CD4-positive, alpha-beta T cell treated with Interleukin-15 for 4 hours (primary cell): ENCODE measurements at places on chromosomes 6 and 20.

GRCh38 chr6:136102991-136103688 is 147.0 kb downstream of the MTFR2 start:
- no peak for DNase-seq

GRCh38 chr20:18553746-18554145 is 13.5 kb upstream of the SMIM26 start:
- DNase-seq, result no peak

GRCh38 chr6:137087902-137088301 is 43.1 kb upstream of the IL20RA start:
- no peak for DNase-seq

DNA sequence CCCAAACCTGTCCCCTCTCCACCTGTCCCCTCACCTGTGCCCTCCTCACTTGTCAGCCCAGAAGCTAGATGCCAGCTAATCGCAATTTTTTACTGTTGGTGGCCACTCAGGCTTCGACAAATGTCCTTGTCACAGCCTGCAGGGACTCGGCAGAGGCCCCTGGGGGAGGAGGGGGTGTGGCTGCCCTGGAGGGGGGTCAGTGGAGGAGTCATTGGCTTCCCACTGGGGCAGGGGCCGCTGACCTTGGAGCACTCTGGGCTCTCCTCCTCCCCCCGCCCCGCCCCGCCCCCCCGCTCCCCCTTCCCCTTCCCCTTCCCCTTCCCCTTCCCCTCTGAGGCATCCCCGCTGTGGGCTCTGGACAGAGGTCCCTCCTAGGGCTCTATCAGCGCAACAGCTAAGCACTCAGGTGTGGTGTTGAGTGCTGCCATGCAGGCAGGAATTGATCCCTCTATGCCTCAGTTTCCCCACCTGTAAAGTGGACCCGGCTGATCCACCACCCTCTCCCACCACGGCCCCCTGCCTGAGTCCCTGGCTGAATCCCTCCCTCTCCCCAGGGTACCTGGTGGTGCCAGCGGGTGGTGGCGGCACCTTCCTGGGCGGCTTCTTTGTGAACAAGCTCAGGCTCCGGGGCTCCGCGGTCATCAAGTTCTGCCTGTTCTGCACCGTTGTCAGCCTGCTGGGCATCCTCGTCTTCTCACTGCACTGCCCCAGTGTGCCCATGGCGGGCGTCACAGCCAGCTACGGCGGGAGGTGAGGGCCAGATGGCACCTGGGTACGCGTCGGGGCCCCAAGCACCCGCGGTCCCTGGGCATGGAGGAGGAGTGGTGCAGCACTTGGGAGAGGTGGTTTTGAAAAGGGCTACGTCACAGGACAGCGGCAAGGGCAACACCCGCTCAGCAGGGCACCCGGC is 23.8 kb downstream of the SLCO4A1 start:
- no peak for DNase-seq

GRCh38 chr6:2818593-2818992 is 23.1 kb downstream of the SERPINB1 start:
- DNase-seq, result no peak

- no peak for DNase-seq
These were observed 277.5 kb downstream of the PTPRK start for GRCh38 chr6:128242765-128243403.

DNA sequence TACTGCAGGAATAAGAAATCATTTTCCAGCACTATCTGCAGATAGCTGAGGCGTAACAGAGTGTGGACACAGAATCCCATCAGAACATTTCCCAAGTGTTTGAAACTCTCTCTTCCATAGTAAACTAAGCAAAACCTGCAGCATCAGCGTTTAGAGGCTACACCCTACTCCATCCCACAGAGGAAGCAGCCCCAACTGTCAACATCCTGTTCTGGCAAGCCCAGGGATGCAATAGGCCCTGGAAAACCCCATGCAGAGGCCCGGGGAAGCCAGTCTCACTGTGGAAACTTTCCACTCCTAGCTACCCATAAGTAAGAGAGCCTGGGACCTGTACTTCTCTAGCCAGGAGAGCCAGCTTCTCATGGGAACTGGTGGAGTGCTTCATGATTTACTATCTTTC is 129.4 kb downstream of the LY86 start:
- DNase-seq, result no peak

DNA sequence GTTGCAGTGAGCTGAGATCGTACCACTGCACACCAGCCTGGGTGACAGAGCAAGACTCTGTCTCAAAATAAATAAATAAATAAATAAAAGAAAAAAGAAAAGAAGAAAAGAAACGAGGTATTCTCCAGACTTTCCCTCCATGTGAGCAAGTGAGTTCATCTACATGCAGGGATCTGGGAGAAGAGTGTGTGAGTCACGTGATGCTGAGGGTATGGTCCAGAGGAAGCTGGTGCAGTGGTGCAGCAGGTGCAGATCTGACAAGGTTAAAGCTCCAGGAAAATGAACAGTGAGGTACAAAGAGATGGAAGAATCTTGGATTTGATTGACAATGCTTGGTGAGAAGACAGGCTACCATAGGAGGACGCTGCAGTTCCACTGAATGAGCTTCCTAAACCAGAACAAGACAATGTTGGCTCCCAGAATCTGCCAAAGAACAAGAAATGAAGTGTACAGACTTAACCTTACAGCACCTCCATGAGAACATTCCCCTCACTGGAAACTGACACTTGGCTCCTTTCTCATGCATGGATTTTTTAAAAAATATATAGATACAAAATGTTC is 79.5 kb upstream of the BTBD3 start:
- DNase-seq, result no peak

GRCh38 chr6:110878751-110879522 is 4.4 kb downstream of the AMD1 start:
- DNase-seq, result peak; percentile 43

GRCh38 chr6:12645941-12646340 is 70.6 kb upstream of the PHACTR1 start:
- no peak for DNase-seq

GRCh38 chr20:6397115-6397514 is 274.3 kb upstream of the FERMT1 start:
- no peak for DNase-seq

DNA sequence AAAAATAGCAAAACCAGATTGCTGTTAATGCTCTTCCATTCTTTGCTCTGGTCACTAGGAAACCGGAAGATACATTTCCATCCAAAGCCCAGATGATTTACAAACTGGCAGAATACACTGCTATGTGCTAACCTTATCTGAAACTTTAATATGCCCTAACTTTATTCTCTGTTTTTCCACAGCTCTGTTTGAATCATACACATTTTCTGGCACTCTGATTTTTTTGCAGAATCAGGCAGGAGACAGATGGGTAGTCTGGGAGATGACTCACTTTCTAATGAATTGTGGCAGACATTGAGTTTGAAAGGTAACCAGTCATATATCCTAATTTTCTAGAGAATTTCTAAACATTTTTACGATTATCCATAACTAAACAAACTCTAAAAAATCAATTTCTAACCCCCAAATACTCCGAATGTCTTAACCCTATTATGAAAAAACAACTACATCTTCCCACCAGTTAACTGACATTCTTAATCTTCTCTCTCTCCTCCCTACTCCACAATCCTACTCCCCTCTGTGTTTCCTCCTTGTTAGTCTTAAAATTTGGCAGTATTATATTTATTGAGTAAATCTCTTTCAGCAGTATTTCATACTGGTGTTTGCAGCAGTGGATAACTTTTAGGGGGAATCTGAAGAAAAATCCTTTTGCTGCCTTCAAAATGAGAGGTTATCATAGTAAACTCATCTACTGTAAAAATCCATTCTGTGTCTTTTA is 63.5 kb downstream of the MAN1A1 start:
- no peak for DNase-seq

DNA sequence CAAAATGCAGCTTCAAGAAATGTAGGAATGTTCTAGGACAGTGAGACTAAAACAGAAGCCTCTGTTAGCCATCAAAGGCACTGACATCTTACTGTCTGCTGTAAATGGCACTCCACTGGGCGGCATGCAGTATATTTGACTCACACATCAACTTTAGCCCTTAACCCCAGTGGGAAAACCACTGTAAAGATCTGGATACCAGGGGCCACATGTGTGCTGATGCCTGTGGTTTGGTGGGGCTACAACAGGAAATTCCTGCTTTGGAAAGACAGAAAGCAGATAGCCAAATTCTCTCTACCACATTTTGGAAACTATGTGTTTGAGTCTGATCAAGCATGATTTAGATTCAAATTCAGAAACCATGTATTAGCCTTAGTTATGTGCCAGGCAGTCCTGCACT is 4.3 kb downstream of the PFDN4 start:
- DNase-seq, result no peak

DNA sequence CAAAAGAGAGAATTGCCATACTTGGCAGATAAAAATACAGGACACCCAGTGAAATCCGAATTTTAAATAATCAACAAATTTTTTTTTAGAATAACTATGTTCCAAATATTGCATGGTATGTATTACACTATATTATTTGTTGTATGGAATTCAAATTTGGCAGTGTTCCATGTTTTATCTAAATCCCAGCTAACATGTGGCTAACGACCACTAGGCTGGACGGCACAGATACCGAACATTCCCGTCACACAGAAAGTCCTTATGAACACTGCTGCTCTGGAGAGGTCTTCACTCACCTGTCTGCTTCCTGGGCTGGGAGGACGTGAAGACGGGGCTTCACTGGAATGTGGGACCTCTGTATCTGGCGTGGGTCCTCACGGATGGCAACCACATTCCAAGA is 32.8 kb downstream of the SNX5 start:
- no peak for DNase-seq

DNA sequence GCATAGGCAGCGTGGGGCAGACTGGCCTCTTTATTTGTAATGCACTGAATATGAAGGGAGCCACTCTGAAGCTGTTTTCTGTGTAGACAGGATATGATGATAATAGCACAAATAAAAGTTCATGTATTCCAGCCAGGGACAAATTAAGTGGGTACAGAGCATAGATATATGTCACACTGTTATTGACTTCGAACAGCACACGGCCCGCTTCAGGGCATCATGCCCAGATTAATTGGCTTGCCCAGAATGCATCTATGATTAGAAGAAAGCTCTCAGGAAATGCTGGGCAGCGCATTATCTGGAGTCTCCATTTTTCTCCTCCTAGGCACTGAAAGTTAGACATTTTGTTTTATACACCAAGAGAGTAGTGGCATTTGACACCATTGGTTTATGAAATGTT is 26.3 kb upstream of the SASH1 start:
- no peak for DNase-seq

GRCh38 chr6:150380256-150380655 is 11.4 kb downstream of the IYD start:
- no peak for DNase-seq

DNA sequence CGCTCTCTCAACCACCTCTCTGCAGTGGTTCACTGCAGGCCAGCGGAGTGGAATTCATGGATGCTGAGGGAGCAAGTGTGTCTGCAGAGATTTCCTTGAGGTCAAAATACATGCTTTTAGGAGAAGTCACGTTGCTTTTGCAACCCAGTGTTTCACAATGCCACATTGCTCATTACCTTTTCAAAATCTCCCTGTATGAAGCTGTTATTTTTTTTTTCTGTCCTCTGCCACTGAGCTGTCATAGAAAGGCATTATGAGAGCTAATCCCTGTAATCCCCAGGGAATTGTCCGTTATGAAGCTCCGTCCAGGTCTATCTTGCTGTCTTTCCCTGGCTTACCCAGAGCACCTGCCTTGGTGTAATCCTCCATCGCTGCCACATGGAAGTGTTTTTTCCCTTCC is 60.5 kb upstream of the SLC22A23 start:
- DNase-seq, result no peak

GRCh38 chr6:14278446-14278845 is 160.9 kb downstream of the CD83 start:
- DNase-seq, result no peak

GRCh38 chr6:3545156-3545555 is 88.3 kb upstream of the SLC22A23 start:
- no peak for DNase-seq

DNA sequence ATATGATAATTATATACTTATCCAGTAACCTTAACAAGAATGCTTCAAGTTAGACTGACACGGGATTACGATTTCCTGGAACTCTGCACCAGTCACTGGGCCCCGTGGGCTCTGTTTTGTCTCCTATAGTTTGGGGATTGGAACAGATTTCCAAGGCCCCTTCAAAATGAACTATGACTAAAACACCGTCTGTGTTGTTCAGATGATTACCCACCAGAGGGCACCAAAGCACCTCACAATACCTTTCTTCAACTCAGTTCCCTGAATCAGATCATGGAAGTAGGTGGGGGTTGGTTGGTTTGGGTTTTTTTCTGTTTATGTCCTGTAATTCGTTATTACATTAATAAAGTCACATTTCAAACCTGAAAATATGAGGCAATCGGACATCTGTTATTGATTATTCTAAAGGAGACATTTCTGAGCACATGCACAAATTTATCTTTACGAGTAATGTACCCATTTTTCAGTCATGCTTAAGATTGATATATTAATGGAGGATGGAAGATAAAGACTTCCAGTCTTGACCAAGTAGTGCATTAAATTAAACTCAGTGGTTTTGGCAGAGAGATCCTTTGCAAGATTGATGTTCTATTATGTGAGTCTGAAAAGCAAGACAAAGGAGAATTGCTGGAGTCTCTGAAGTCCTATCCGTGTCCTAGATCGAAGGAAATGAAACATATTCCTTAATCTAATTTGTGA is 112.0 kb upstream of the COL21A1 start:
- peak; percentile 58 for DNase-seq

DNA sequence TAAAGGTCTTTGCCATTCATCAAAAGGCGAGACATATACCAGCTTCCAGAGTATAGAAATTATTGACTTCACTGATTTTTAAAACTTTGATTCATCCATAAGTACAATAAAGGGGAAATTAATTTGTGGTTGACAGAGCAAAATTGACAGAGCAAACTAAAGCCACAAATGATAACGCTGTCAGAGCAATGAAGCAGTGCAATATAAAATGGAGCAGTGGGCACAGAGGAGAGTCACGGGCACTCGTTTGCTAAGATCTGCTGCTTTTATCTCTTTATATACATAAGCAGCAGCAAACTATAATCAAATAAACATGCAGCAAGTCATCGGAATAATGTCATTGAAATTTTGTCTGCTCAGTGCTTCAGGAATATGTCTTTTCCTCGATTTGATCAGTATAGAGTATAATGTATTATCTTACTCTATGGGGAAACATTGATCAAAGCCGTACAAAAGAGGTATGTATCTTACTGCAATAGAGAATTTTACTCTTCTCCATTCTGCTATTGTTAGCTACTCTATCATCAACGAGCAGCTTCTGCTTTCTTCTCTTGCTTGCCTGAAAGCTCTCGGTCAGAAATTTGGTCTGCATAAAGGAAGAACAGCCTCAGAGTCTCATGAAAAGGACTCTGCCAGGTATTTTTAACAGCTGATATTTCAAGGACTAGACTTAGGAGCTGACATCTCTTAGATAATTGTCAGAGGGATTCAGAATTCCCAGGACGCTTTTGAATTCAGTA is 546.0 kb upstream of the ARID1B start:
- no peak for DNase-seq

GRCh38 chr6:110490110-110490509 is 13.7 kb upstream of the SLC22A16 start:
- DNase-seq, result no peak

GRCh38 chr20:4683261-4683660 is 38.4 kb upstream of the PRND start:
- DNase-seq, result no peak
